Left renal pelvis (tissue), 4 donors: ENCODE measurements at places on chromosomes 3 and 15. TPM values are rescaled to one million over a fixed set of nuclear protein-coding genes. Genes with fewer than 3 reads are reported as not detected.

DNA sequence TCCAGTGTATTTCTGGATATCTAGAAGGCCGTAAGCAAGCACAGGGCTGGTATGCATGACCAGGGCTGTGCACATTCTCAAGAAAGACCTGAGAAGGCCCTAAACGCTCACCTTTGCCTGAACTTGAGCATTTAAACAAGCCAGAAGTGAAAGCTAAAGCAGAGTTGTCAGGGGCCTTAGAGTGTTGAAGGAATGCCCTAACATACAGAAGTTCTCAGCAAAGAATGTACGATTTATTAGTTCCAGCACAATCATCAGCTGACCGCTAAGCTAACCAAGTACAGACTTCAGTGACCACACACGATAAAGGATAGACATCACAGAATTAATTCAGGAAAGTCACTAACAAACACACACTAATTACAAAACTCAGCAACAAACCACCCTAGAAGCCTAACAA lies 8.7 kb downstream of the HLTF start:
- DNase-seq, result peak; percentile 47

The FGF7 gene
- 15.0 TPM for polyA plus RNA-seq

- DNase-seq, result no peak
These were observed 20.3 kb upstream of the IL16 start for GRCh38 chr15:81176291-81176893.

DNA sequence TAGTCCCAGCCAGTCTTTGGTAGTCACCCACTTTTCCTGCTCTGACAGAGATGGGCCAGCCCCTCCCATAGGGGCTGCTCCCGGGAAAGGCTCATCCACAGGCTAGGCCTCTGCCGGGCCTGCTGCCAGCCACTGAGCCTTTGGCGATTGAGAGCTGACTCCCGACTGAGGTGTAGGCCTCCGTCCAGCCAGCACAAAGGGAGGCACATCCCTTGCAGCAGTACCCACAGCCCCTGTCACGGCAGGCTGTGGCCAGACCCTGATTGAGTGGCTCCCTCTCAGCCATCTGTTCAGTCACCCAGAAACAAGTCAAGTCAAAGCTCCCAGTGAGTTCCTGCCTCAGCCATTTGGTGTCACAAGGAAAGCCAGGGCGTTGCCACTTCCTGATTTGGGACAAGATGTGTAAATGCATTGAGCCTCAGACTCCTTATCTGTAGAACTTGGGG lies 6.2 kb upstream of the PAK6 start:
- no peak for DNase-seq

DNA sequence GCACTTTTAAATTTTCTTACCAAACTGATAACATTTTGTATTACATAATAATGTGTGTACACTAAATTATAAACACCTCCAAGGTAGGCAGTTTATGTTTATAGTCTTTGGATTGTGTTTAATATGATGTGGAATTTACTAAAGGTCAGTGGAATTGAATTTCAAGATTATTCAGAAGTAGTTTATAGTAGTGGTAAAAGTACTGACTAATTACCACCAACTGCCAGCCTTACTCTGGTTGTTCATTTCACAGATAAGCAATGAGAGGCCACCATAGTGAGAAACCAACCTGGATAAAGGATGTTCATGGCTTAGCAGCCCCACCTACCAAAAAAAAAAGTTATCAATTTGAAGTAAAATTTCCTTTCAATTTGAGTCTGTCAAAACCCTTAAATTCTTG lies 54.0 kb upstream of the EIF5A2 start:
- DNase-seq, result no peak

- no peak for DNase-seq
These were observed 14.8 kb downstream of the GMPS start for GRCh38 chr3:155885292-155885691.

GRCh38 chr3:106620646-106621045 lies 751.8 kb upstream of the CBLB start:
- no peak for DNase-seq

GRCh38 chr3:135157045-135157740 lies 362.1 kb downstream of the EPHB1 start:
- DNase-seq, result no peak

The PP2D1 gene
- 0.32 TPM for polyA plus RNA-seq

DNA sequence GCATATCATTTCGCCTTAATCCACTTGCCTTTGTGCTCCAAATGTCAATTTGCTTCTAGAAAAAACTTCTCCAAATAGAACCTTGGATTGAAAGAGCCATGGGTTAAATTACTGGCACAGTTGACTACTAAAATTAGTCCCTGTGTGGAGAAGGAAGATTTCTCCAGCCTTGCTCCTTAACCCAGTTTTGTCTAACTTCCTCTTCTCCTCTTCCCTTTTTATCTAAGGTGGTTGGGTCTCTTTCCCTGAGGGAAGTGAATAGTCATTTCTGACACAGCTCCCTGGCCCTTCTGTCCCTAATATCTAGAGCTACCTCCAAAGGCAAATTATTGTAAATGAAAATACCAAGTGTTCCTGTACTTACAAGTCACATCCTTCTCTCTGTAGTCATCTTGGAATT lies 527.9 kb upstream of the TBL1XR1 start:
- no peak for DNase-seq
